ENCODE measurements at places on chromosomes 4 and X.

DNA sequence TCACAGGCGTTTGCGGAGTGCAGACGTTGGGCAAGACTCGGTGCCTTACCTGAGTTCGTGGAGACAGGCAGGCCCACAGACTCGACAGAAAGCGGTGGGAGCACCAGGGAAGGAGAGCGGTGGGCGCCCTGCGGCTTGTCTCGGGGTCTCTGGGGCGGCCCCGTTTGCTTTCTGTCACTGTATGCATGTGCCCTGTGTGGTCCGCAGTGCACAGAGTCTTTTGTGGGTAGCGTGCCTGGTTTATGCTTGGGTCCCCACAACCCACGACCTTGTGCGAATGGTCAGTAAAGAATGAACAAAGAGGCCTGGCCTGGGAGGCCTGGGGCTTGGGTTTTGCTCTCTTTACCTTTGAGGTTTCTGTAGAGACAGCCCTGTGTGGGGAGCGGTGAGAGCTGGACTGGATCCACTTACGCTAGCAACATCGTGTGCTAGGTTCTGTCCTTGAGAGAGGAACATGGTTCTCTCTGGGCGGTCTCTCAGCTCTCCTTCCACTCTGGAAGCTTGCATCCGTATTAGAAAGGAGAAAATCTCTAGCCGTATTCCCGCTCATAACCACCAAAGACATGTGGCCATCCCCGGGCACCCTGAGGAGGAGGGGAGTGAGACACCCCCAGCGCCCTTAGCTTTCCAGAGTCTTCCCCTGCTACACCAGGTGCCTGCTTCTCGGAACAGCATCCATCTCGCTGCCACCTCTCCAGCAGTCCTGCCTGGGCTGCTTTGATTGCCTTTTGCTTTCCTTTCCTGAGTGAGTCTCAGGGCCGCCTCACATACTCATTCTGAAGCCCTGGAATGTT lies 1.2 kb downstream of the TADA2B start:
- DNase-seq = no peak

DNA sequence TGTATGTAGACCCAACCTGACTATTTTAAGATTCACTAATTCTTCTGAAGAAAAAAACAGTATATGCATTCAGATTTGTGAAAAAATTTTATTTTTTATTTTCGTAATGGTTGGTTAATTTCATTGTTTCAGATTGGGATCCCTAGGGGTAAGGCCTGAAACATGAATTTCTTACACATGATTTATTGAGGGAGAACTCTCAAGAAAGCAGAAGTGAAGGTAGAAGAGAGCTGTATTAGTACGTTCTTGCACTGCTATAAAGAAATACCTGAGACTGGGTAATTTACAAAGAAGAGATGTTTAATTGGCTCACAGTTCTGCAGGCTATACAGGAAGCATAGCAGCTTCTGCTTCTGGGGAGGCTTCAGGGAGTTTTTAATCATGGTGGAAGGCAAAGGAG lies 611.9 kb upstream of the TECRL start:
- no peak for DNase-seq

DNA sequence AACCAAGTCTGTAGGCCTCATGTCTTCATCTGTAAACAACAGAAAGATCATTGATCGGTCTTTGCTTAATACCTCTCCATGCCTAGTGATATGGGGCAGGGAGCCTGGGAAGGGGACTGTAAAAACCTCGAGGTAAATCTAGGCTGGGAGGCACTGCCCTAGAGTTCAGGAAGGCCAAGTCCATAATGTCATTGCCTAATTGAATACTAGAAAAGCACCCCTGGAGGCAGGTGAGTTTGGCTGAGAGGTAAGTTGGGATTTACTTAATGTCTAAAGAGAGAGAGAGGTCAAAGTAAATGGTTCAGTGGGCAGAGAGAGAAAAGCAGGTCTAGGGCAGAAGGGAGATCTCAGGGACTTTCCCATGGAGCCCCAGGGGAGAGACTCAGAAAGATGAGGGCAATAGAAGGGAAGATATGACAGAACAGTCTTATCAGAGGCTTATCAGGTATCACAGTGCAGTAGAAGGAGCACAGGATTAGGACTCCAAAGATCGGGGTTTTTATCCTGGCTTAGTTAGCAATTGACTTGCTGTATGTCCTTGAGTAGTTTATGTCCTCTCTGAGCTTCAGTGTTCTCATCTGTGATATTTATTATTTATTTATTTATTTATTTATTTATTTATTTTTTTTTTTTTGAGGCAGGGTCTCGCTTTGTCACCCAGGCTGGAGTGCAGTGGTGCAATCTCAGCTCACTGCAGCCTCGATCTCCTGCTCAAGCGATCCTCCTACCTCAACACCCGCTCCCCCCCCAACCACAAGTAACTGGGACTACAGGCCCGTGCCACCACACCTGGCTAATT lies 85.2 kb downstream of the SLC16A2 start:
- no peak for DNase-seq

GRCh38 chrX:41921492-41922430 lies 1.6 kb downstream of the CASK start:
- peak; percentile 57 for DNase-seq

DNA sequence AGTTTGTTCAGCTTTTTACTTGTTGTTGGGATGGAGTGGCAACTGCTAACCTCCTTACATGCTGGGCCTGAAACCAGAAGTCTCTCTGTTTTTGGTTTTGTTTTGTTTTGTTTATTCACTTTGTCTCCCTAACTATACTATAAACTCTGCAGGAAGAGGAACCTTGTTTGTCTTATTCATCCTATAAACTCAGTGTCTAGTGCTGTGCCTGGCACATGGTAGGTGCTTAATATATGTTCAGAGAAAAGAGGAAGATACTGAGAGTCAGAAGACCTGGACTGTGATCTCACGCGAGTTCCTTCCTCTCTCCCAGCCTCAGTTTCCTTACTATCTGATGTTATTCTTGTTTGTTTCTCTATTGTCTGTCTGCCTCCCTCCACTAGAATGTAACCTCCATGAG lies 71.3 kb downstream of the PRPS1 start:
- DNase-seq = no peak

- DNase-seq = no peak
Observed at GRCh38 chr4:144954230-144954629, 143.8 kb downstream of the ANAPC10 start.

- peak; percentile 84 for DNase-seq
Observed at GRCh38 chrX:134821370-134821769, 163.1 kb upstream of the PLAC1 start.

GRCh38 chrX:109281483-109282275 lies 200.2 kb downstream of the GUCY2F start:
- no peak for DNase-seq

DNA sequence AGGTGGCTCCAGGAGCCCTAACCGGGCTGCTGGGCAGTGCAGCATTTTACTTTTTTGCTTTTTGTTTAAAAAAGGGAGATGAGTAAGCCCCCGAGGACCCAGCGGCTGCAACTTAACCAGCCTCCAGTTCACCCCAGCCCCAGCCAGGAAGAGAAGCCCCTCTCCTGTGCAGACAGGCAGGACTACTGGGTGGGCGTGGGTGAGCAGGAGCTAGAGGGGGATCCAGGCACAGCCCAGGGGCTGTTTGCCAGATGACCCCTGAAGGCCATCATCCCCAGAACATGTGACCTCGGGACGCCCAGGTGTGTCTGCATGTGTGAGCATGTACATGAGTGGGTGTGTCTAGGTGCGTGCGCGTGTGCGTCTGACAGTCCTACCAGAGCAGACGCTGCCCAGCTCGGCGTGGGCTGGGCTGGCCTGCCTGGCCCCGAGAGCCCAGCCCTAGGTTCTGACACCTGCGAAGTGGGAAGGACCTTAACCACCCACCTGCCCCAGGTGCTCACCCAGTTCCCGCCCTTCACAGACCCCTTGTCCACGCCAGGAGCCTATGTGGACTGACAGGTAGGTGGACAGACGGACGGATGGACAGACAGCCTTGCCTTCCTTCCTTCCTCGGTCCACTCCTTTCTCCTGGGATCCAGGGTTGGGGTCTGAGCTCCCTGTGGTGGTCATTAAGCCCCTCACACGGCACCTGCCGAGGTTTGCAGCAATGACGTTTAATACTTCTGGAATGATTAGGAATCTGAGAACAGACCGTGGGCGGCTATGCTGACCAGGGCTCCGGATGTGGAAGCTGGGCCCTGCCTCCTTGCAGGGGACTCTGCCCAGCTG lies 7.8 kb upstream of the HAUS3 start:
- DNase-seq = no peak

GRCh38 chr4:86044593-86044985 lies 315.3 kb downstream of the MAPK10 start:
- DNase-seq = no peak

DNA sequence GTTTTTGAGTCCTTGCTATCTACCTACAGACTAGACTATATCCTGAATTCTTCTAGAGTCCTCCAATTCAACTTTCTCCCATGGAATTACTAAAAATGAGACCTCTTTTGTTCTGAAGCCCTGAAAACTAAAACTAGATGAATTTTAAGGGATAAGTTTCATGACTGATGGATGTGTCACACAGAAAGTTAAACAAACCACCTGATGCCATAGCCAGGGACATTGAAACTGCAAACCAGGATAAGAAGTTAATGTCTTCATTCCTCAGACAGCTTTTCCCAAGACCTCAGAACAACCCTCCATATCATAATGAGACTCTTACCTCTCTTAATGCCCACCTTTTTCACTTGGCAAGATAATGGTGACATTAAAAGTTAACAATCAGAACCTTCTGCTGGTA lies 81.5 kb upstream of the PTPN13 start:
- peak; percentile 43 for DNase-seq

DNA sequence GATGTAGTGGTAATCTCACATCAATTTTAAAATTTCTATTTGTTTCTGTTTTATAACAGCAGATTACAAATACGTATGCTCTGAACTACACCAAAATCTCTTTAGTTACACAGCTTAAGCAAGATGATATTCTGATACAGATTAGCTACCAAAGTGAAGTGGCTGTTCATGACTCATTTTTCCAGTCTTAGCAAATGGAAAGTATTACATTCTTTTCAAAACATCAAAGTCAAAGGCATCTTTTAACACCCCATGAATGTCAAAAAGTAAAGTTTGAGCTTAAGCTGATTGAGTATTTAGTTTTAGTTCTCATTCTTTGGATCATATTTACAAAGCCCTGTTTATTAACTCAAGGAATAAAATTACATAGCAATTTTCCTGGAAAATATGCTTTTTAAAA lies 6.6 kb upstream of the HPGDS start:
- DNase-seq = peak; percentile 26

DNA sequence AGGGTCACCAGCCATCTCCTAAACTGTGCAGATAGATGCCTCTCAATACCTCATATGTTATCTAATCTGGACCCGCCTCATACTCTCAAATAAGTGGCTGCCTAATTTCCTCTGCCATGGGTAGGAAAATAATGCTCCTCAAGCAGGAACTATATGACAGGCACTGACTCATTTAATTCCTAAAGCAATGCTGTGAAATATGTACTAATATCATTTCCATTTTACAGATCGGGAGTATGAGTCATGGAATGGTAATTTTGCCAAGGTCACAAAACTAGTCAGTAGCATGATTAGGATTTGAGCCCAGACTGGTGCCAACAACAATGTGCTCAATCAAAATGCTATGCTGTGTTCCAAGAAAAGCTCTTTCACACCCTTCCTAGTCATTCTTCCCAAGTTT lies 3.0 kb upstream of the NXT2 start:
- DNase-seq = peak; percentile 14

GRCh38 chr4:1684506-1685234 lies 557 bp upstream of the FAM53A start:
- no peak for DNase-seq

DNA sequence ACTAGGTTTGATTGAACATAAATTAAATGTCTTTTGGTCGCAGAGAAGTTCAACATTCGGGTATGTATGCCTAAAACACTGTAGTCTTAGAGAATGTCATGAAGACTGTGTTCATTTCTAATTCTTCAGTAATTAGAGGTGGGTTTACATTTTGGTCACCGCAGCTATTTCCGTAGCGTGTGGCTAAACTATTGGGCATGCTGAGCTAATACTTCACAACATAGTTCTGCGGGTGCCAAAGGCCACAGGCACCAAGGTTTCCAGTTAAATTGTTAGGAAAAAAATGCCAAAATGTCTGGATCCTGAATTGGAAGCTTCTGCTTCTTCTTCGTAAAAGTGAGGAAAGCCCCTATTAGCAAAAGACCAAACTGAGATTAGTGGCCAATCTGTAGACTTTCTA lies 25.1 kb downstream of the SMIM31 start:
- peak; percentile 68 for DNase-seq

DNA sequence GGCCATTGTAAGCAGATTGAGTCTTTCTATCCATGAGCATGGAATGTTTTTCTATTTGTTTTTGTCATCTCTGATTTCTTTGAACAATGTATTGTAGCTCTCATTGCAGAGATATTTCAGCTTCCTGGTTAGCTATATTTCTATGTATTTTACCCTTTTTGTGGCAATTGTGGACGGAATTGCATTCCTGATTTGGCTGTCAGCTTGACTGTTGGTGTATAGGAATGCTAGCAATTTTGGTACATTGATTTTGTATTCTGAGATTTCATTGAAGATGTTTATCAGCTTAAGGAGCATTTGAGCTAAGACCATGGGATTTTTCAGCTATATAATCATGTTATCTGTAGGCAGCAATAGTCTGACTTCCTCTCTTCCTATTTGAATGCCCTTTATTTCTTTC lies 154.6 kb downstream of the GUCY2F start:
- no peak for DNase-seq

DNA sequence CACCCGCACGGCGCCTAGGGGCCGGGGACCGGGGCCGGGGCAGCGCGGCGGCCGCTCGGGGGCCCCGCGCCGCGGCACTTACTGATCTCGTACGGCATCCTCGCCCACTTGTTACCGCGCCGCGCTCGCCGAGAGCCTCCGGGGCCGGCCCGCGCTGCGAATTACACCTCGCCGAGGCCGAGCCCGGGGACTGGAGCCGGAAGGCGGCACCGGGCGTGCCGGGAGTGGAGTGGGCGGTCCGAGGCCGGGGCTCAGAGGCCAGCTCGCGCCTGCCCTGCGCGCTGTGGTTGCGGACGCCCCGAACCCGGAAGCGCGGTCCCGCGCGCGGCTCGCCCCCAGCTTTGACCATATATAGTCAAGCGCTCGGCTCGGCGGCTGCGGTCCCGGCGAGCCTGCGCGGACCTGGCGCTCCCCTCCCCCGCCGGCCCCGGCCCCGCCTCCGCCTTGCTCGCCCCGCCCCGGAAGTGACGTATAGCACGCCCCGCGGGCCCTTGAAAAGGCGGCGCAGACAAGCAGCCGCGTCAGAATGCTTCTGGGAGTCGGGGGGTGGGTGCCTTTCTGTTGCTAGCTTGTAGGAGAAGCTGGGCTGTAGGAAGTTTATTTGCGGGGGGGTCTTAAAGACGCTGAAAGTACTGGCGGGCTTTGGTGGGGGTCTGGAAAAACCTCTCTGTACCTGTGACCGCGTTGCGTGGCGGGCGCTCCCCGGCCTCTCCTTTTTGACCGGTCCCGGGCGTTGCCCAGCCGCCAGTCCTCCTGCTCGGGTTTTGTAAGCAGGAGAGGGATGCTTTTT lies at the start of gene WDR1:
Gene WDR1 (minus strand): TSS at position 231 of the 790 bp plus-strand sequence. CDS start 133 bp downstream, at position 98.
- peak; percentile 94 for DNase-seq

DNA sequence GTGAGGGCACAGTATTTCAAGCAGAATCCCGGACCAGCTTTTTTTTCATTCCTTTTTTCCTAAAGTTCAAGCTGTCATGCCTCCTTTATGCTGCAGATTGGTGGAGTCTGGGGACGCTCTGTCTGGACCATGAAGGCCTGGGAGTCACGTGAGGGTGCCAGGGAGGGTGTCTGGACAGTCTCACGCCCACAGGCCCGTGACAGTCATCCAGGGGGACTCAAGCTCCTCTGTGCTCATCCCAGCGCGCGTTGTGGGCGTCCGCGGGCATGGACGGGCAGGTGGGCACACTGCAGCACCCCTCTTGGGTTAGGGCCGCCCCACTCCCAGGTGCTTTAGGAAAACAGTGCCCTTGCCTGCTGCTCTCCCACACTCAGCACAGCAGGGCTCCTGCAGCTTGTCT lies 4.8 kb downstream of the CPZ start:
- no peak for DNase-seq

GRCh38 chr4:120354381-120354780 lies 287.7 kb upstream of the MAD2L1 start:
- DNase-seq = no peak

Data from M059J (cell line).